ENCODE measurements at places on chromosomes 4 and X.

DNA sequence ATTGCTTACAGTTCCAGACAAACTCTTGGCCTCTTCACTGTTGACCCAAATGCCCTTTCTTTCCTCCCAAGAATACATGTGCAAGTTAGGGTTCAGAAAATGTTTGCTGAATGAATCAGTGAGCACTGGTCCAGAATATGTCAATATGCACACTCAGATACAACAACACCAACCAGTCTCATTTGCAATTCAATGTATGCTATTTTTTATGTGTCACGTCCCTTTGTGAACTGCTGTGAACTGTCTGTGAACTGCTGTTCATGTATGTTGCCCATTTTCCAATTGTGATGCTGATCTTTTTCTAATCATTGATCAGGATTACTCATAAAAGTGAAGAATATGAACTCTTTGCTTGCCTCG lies 17.8 kb downstream of the GAB3 start:
- DNase-seq = no peak

DNA sequence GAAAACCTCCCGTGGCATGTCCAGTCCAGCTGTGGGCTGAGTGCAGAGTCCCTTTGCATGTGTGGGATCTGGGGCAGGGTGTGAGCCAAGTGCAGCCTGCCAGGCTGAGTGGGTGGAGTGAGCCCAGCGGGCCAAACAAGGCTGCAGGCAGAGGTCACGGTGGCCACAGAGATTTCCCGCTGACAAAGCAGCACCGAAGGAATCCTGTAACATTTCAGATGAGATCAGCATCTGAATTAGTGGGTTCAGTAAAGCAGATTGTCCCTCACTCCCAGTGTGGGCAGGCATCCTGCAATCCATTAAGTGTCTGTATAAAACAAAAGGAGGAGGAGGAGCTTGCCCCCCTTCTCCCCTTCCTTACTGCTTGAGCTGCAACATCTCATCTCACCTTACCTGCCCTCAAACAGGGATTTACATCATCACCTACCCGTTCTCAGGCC lies 324.4 kb downstream of the FAT4 start:
- DNase-seq = no peak

- DNase-seq = no peak
Observed at GRCh38 chr4:141248029-141248428, 27.3 kb downstream of the ZNF330 start.

DNA sequence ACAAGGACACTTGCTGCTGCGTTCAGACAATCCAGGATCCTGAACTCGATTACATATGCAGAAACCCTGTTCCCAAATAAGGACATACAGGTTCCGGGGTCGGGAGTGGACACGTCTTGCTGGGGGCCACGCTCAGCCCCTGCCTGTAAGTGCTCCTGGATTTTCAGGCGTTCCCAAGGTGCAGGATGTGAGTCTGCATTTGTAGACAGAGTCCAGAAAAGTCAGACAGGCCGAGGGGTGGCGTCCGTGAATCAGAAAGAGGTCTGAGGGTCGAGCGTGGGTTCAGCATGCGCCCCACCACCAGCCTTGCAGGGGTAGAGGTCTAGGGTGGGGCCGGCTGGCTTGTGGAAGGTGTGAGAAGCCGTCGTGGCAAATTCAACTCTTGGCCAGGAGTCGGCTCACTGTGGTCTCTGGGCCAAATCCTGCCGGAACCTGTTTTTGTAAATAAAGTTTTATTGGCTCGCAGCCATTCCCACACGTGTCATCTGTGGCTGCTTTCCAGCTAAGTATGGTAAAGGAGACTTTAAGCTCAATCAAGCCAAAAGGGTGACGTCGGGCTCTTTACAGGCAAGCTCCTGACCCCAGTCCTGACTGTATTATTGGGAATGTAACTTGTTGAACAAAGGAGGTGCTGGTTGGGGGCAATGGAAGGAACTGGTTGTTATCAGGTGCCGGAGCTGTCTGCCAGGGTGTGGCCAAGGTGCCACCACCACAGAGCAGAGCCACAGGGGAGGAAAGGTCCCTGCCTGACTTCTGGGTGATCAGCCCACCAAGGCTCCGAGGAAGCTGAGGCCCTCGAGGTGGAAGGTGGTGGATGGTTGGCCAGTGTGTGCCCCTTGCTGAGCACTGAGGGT lies 7.4 kb downstream of the DOK7 start:
- no peak for DNase-seq

DNA sequence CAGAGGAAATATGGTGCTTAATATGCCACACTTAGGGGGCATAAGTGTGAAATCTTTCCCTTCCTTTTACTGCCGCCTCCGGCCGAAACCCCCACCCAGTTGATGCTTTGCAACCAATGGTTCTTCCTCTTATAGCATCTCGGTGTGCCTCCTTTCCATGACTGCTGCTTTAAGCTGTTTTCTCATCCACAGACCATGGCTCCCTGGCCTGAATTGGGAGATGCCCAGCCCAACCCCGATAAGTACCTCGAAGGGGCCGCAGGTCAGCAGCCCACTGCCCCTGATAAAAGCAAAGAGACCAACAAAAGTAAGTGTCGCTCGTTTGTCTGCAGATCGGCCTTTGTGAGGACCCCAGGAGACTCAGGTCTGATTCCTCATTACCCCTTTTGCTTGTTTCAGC lies 6.7 kb downstream of the SLC34A2 start:
- no peak for DNase-seq

- DNase-seq = no peak
Observed at GRCh38 chr4:62402088-62402806, 1202.1 kb downstream of the ADGRL3 start.

DNA sequence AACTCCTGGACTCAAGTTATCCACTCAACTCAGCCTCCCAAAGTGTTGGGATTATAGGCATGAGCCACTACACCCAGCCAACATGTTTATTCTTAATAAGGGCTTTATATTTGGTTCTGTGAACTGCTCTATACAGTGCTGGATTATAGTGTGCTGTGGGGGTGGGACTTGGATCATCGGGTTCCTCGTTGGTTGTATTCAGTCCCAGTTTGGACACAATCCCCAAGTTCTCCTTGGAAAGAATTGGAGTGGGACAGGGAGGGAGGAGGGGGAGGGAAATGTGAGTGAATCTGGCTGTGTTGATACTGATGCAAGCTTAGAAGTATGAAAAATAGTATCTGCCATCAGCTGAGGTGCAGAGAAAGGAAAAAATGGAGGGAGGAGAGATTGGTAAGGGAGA lies 121.3 kb downstream of the KIT start:
- no peak for DNase-seq

DNA sequence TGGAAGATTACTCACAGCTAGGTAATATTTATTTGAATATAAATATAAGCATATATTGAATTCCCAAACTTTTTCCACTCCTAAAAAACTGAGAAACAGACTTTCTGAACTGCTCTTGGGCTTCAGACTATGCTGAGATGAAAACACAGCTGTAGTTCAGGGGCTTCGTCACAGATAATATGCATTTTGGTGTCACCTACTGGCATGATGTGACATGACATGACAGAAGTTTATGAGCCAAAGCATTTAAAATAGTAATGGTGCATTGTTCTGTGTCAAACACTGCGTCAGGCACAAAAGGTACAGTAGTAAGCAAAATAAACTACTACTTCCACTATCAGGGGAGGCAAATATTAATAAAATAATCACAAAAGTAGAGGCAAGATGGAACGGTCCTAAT lies 171.3 kb downstream of the BTC start:
- peak; percentile 55 for DNase-seq

DNA sequence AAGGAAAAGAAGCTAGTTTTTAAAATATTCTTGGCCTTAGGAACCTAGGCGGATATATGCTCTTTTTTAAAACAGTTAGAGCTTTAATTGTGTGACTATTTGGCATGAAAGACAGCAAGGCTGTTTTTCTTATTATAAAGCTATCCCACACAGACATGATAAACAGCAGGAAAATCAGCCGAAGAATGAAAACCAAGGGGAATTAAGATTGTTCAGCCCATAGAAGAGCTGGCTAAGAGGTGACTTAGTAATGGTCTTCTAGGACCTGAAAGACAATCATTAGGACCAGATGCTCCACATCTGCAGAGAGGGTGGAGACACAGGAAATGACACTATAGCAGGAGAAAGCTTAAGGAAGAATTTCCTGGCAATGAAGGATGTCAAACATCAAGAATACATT lies 171.4 kb upstream of the NRK start:
- no peak for DNase-seq

DNA sequence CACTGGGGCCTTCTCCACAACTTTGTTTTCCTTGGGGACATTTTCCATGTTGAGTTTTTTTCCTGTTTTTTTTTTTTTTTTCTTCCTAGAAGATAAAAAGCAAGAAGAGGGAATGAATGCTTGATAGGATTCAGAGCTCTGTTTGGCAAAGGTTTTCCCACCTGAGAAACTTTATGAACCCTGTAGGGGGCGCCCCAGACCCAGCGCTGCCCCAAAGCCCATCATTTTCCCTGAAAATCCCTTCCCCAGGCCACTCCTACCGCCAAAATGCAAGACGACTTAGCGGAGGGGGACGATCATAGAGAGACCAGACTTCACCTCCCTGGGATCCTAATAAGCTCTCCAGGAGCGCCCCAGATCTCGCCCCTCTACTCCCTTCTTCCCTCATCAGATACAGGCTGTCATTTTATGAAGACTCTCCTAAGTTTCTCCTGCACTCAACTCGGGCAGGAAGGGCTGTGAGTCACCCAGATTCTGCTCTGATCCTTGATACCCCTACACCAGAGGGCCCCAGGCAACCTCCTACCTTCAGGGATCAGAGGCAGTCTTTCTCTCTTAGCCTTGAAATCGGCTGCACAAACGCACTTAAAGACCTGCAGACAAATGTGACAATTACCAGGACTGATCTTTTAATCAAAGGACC lies 1.4 kb downstream of the BEX5 start:
- peak; percentile 60 for DNase-seq

GRCh38 chr4:53744446-53745160 lies 153.3 kb upstream of the LNX1 start:
- no peak for DNase-seq

DNA sequence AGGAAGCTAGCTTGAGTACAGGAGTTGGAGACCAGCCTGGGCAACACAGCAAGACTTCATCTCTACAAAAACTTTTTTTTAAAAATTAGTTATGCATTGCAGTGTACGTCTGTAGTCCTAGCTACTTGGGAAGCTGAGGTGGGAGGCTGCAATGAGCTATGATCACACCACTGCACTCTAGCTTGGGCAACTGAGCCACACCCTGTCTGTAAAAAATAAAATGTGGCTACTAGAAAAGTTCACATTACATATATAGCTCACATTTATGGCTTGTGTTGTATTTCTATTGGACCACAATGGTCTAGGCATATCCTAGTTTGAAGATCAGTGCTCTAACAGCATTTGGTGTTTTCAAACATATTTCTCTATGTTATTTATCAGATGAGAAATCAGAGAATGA lies 11.8 kb upstream of the CPEB2 start:
- no peak for DNase-seq

DNA sequence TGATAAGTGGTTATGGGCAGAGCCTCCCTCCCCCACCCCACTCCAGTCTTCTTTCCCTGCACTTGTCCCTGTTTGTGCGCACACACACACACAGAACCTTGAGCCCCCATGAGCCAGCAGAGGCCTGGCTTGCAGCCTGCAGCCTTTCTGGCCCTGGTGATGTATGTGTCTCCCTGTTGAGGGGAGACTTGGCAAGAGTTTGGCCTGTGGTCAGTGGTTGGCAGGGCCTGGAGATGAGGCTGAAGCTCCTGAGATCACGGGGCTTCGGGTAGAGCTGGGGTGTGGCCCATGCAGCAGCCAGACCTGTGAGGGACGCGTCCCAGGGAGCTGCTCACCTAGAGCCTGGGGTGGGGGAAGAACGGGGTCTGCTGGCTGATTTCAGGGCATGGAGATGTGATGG lies 2.3 kb downstream of the GPR173 start:
- no peak for DNase-seq

DNA sequence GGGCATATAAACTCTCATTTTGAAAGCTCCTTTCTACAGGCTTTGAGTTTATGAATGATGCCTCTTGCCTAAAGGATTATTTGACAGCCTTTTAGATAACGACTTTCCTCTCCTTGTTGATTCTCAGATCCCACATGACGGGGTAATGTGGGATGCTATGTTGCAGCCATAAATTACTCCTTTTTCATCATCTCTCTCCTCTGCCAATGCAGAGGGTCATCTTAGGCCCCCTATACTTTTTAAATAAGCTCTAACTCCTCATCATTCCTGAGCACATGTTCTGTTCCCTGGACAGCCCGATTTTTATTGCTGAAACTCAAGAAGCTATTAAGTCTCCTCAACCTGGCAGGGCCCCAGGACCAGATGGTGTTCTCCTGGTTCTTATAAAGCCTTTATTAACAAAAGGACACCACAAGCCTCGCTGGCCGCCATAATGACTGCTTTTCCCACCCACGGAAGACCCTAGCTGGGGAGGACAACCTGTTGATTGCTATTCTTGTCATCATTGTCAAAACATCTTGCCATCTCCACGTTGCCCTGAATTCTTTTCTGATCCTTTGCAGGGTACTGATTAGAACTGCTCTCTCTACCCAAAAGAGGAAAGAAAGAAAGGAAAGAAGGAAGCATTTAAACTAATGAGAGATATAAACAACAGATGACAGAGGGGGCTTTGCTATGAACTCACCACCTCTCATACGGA lies 150.7 kb downstream of the DHX15 start:
- DNase-seq = peak; percentile 10

DNA sequence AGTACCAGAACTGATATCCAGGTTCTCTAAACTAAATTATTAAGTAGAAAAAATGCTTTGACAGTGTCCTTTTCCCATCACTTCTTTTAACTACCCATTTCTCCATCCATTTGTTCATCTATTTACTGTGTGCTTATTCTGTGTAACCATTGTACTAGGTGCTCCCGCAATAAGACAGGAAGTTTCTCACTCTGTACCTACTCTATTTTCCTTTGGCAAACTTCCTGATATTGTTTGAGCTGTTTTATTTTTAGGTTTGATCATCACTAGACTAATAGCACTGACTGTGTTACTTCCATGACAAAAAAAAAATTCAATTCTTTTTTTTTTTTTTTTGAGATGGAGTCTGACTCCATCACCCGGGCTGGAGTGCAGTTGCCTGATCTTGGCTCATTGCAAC lies 102.5 kb upstream of the CASK start:
- DNase-seq = no peak

DNA sequence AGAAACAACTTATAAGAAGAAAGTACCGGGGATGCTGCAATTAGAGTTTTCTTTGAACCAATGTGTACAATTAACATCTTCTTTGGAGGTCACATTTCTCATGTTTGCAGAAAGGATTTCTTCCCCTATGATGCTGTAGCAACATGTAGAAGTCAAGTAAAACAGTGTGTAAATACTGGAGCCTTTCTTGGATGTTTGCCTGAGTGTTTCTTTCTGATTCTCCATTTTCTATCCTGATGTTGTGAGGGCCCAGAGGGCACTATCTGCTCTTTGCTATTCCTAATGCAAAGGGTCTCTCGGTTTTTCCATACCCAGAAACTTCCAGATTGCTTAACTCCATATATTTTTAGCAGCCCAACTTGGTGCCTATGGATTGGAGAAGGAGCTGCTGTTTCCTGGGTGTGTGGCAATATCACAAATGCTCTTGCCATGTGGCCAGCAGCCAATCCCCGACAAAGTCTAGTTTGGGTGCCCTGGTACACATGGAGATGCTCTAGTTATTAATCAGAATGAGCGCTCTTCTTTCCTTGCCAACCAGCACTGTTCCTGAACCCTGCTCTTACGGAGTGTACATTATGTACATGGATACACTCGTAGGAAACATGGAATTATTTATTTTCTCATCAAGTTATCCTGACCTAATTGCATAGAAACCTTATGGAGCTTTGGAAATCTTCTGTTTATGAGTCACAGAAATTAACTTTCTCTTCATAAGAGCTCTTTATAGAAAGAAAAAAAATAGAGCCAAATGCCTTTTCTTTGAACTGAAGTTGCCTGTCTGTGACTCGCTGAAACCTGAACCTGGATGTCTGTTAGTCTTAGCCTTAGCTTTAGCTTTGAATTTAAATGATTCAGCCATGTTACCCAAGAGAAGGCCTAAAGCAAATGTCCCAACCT lies 67.0 kb upstream of the GPC4 start:
- DNase-seq = no peak
